ENCODE measurements at places on chromosomes 6 and 20. TPM values are rescaled to one million over a fixed set of nuclear protein-coding genes. Genes with fewer than 3 reads are reported as not detected.

The SYCP2 gene
- 0.52 TPM for total RNA-seq

The GRM1 gene
- total RNA-seq, result 0.08 TPM

The AAR2 gene
- 36.0 TPM for total RNA-seq

The ANKRD66 gene
- total RNA-seq, result not detected

The FOXS1 gene
- total RNA-seq, result 1.7 TPM

The FOXA2 gene
- 0.91 TPM for total RNA-seq

The RPL7L1 gene
- total RNA-seq, result 121 TPM

The LTB gene
- not detected for total RNA-seq

The ADGRB3 gene
- 0.48 TPM for total RNA-seq

The MTFR2 gene
- 8.0 TPM for total RNA-seq

The HAO1 gene
- not detected for total RNA-seq

The MCM8 gene
- total RNA-seq, result 4.2 TPM

The HS3ST5 gene
- total RNA-seq, result under 0.01 TPM

The THBD gene
- total RNA-seq, result 6.5 TPM

The TRIM10 gene
- not detected for total RNA-seq

The IPCEF1 gene
- total RNA-seq, result not detected

The FRMD1 gene
- not detected for total RNA-seq

The PNPLA1 gene
- not detected for total RNA-seq

The LY6G6F gene
- not detected for total RNA-seq

The TEAD3 gene
- total RNA-seq, result 33.4 TPM

The SLC35D3 gene
- total RNA-seq, result 0.08 TPM

The RAMACL gene
- 0.26 TPM for total RNA-seq

The LAMA2 gene
- total RNA-seq, result 54.9 TPM

The UBD gene
- 0.13 TPM for total RNA-seq

The ZNF292 gene
- 15.6 TPM for total RNA-seq

The MC3R gene
- not detected for total RNA-seq

The MOXD1 gene
- total RNA-seq, result 16.0 TPM

The ZC2HC1B gene
- not detected for total RNA-seq

The SRC gene
- 44.4 TPM for total RNA-seq

The TOX2 gene
- 50.7 TPM for total RNA-seq

The OTOR gene
- total RNA-seq, result not detected

The FAM83B gene
- 0.91 TPM for total RNA-seq

The MUC21 gene
- total RNA-seq, result not detected

The JPH2 gene
- 0.16 TPM for total RNA-seq

The SCP2D1 gene
- not detected for total RNA-seq

The RSPH4A gene
- 0.40 TPM for total RNA-seq

The CPXM1 gene
- total RNA-seq, result 3.0 TPM

Data from epithelial cell of alveolus of lung (primary cell).